ENCODE measurements at places on chromosomes 16 and 17.
A peak's percentile ranks its signal among the peaks of the same experiment; 100 is the strongest.

DNA sequence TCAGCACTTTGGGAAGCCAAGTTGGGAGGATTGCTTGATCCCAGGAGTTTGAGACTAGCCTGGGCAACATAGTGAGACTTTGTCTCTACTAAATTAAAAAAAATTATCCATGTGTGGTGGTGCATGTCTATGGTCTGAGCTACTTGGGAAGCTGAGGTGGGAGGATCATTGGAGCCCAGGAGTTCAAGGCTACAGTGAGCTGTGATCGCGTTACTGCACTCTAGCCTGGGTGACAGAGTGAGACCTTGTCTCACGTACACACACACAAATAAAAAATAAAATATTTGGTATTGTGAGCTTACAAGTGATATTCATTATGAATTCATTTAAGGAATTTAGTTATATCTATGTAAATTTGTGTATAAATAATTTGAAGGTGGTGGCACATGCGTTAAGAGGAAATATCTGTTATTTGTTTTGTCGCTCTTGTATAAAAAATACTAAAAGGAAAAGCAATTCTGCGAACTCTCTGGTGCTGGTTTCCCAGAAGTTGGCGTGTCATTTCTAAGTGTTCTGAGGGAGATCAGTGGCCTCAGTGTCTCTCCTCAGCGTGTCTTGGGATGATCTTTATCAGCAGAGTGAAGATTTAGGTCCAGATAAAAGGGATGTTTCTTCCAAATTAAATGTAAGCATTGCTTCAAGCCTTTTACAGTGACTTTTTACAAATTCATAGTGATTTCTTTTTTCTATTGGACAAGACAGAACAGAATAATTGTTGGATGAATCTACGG is 187.6 kb downstream of the FTO start:
- no peak for DNase-seq

GRCh38 chr17:39867880-39868553 is at the start of gene ZPBP2:
Gene ZPBP2 (plus strand): TSS chr17:39868202. CDS start chr17:39868355, 153 bp downstream.
- no peak for DNase-seq

GRCh38 chr17:76261421-76262215 is 3.5 kb upstream of the UBALD2 start:
- no peak for DNase-seq

- DNase-seq, result peak; percentile 78
These were observed 688 bp downstream of the CRK start for GRCh38 chr17:1455291-1455796.

Measured in psoas muscle (tissue), 8 donors.